HT-29 (cell line): ENCODE measurements at places on chromosomes 13 and 19.
A peak's percentile ranks its signal among the peaks of the same experiment; 100 is the strongest.

GRCh38 chr19:17202713-17203112, 12.4 kb upstream of the USE1 start:
- no peak for DNase-seq

DNA sequence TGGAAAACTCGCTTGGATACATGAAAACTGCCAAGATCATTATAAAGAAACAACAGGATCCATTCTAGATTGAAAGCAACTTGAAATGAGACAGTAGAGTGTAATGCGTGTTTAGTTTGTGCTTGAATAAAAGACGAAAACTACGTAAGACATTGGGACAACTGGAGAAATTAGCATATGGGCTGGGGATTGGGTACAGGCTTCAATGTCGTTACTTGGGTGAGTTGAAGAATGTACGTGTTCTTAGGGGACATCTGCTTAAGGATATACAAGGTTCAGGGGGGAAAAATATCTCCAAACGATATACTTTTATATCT, 471 bp upstream of the ERVK3-1 start:
- no peak for DNase-seq

DNA sequence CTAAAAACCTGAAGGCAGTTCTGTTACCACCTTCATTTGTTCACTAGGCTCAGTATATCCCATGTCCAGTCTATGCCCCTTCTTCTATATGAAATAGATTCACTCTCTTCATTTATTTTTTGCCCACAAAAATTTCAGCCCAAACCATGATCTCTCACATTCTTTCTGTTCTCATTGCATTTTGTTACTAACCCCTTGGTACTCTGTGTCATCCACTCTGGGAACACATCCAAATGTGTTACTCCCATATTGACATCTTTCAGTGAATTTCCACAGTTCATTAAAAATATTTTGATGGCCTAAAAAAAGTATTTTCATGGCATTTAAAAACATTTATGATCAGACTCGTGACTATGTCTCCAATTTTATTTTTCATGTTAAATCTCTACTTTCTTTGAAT, 378.9 kb downstream of the SLITRK1 start:
- no peak for DNase-seq

DNA sequence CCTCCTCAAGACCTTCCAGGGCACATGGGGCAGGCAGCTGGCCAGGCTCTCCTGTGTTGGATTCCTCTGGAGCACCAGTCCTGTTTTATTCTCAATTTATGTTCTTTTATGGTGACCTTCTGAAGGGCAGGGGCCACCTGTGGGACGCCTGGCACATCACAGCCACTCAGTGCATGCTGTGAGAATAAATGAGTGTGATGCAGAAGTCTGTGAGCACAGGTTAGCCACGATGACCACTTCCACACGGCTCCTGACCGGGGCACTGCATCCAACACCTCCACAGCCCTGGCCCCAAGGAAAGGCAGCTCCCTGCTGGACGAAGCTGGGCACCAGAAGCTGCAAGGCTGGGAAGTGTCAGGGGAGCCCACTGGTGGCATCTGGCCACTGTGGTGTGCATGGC, 122.8 kb downstream of the CRYL1 start:
- DNase-seq, result no peak

DNA sequence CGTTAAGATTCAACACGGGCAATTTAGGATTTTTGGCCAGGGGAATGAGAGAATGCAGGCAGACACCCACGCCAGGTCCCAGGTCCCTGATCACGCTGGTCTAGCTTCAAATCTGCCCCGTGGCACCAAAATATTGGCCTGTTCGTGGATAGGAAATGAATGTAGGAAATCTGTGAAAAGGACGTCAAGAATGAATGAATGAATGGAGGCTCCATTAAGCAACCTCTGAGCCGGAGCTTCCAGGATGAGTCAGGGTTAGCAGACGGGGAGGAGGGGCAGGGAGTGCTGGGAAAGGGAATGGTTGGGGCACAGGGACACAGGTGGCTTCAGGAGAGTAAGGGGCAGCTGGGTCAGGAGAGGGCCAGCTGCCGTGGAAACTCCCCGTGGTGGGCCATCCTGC, 4.2 kb downstream of the SULT2B1 start:
- peak; percentile 85 for DNase-seq

DNA sequence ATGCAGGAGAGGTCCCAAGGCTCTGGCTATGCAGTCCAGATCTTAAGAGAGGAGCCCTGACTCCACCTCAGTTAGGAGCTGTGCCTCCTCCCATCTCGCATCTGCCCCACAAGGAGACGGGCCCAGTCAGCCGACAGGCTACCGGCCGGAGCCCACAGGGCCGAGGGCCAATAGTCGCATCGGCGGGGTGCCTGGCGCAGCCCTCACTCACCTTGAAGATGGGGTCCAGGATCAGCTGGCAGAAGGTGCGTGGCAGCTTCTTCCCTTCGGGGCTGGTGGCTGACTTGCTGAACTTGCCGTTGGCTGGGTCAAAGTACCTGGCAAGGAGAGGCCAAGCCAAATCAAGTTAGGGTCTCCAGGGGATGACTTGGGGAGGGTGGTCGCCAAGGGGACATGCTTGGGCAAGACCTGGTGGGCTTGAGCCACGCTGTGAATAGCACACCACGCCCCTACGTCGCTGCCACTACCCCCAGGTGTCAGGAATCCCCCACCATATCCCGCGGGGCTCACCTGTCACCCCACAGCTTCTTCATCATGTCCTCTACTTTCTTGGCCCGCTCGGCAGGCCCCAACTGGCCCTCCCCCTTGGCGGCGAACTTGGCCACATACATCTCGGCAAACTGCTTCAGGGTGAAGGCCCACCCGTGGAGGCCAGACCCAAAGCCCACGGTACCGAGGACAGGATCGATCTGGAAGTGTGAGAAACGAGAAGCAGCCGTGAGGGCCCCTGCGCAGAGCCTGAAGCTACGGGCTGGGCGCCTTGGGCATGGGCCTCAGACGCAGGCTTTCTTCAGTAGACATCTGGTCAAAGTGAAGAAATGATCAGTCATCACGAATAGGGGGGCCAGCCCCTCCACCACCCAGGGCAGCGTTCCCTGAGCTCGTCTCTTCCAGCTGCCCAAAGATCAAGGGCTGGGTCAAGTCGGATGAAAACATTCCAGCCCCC, 3.3 kb downstream of the EEF2 start:
- DNase-seq, result no peak

- DNase-seq, result no peak
Measured at GRCh38 chr19:28940751-28941500, 272.0 kb downstream of the UQCRFS1 start.

DNA sequence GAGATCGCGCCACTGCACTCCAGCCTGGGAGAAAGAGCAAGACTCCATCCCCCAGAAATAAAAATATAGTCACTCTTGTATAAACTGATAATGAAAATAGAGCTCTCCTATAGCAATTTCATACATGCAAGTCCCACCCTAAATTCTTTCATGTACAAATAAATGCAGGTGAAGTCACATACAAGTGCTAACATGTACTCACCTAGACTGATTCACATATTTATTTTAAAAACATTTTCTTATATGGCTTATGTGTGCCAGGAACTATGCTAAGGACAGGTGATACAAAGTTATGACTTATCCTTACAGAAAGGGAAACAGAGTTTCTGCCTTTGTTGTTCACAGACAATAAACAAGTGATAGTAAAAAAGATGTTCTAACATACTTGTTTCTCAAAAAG, 32.0 kb downstream of the USP12 start:
- DNase-seq, result no peak

GRCh38 chr19:4539693-4540581, at the start of gene LRG1:
TSS of gene LRG1 (minus strand) at chr19:4540036. CDS start at chr19:4540013, 23 bp downstream.
- peak; percentile 82 for DNase-seq

DNA sequence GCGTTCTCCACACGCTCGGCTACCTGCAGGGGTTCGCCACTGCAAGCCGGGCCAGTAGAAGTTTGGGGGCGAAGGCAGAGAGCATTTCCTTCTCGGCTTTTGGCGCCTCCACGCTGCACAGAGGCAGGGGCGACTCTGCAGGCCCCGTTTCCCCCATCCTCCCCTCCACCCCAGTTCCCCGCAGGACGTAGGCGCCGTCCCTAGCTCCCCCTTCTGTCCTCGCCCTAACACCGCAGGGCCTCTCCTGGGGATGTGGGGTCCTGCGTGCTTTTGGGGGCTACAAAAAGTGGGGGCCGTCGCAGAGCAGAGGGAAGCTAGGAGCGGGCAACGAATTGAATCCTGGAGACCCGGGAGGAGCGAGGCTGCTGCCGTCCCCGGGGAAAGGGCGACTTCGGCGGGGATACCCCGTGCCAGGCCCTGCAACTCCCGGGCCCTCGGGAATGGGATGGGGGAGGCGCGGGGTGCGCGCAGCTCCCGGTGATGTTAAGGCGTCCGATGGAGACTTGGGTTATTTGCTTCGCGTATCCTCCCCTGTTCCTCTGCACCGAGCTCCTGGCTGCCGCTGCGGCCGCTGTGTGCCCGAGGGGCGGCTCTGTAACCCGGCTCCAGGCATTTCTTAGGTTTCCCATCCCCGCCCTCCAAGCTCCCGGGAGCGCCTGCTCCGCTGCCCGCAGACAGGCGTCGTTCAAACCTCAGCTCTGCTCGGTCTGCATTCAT, 255.9 kb upstream of the SOX21 start:
- DNase-seq, result no peak

GRCh38 chr13:42821437-42821836, 40.1 kb downstream of the FAM216B start:
- DNase-seq, result no peak

GRCh38 chr13:99124794-99125316, 75.8 kb upstream of the UBAC2 start:
- DNase-seq, result no peak

DNA sequence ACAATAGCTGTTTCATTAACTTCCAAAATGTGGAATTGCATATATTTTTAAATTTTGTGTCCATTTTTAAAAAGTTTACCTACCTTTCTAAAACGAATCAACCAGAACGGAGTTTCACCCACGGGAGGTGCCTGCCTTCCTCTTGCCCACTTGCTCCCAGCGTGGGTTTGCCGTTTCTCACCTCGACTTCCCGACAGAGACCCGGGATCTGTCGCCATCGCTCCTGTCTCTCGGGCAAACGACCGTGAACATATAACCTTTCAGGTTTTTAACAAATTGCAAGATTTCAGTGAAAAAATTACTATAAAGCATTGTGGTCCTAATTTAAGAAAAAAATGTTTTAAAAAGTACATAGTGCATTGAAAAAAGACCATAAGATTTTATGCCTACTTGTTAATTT, 4.2 kb downstream of the TMEM255B start:
- no peak for DNase-seq

DNA sequence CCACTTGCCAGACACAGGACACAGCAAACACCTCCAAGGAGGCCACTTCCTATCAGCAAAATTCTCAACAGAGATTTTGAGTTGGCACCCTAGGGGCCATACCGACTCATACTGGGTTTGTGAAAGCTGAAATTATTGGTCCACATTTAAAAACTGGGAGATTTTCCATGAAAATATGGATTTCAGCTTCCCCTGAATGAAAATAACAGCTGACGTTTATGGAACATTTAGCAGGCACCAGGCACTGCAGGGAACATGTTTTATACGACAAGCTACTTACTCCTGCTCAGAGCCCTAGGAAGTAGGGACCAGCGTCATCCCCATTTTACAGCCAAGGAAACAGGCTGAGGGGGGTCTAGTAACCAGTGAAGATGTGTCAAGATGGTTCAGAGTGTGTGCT, 169.3 kb downstream of the IER2 start:
- no peak for DNase-seq

DNA sequence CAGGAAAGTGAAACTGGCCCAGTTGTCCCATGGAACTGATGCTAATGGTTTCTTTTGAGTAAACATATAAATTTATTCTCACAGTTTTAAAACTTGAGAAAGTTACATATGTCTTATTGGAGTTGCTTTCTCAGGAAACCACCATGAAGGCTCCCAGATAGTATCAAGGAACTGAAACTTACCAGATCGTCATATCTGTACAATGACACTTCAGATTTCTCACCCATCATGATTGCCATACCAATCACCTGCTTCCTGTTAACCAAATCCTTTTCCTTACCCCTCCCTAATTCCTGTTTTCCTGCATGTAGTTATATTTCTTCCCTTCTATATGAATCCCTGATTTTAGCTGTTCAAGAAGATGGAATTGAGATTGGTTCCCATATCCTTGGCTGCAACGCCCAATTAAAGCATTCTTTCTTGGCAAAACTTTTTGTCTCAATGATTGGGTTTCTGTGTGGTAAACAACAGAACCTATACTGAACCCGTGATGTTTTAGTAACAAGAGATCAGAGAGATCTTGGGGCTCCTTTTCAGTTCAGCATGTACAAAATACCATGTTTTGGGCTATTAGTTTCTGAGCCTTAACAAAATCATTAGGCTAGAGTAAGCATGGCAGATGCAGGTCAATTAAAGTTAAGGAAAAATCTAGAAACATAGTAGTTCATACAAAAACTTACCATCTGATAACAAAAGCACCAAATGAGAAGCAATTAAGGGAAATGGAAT, 781.3 kb upstream of the MIR17HG start:
- no peak for DNase-seq

DNA sequence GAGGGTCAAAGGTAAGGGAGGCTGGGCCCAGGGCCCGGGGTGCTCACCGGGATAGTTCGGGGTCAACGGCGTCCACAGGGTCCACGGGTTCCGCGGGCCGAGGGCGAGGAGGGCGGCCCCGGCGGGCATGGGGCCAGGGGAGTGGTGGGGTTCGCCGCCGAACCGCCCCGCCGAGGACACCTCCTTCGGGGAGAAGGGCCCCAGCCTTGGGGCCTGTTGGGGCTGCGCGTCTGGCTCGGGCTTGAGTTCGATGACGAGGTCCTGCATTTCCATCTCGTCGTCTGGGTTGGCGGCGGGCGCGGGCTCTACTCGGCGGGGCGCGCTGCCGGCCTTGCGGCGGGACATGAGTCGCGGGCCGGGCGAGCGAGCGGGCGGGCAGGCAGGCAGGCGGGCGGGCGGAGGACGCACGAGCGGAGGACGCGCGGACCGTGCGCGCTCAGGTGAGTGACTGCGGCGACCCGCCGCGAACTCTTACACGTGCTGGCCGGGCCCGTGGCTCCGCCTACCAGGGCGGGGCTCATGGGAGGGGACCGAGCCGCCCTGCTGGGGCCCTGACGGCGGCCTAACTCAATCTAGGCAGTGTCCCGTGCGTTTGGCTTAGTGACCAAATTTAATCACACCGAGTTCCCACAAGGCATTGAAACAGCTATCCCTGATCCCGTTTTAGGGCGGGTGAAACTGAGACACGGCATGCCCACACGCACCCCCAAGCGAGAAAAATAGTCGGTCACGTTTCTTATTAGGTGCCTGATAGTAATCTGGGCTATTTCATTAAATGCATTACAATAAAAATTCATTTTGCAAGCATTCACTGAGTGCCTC, at the start of gene ZNF296:
TSS of gene ZNF296 (minus strand) at position 450 of the 822 bp plus-strand sequence. CDS start at position 345, 105 bp downstream.
- peak; percentile 89 for DNase-seq

GRCh38 chr13:97257800-97258799, 36.0 kb downstream of the MBNL2 start:
- peak; percentile 93 for DNase-seq
